ENCODE measurements at places on chromosomes 1 and 21.

DNA sequence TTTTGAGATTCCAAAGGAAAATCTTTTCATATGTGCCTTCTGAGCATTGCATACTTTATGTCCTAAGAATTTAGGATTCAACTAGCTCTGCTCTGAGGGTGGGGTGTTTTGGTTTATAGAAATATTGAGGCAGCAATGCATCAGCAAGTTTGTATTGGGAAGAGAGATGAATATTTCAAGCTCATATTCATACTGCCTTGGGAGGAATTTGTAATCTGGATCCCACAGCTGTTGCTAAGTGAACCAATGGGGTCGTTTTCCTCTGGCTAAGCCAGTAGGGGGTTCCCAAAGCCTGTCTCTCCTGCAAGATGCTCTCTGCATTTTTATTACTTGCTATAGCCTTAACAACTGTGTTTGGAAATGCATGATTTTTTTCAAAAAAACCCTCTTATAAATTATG lies 130.6 kb downstream of the SNX7 start:
- no peak for DNase-seq

DNA sequence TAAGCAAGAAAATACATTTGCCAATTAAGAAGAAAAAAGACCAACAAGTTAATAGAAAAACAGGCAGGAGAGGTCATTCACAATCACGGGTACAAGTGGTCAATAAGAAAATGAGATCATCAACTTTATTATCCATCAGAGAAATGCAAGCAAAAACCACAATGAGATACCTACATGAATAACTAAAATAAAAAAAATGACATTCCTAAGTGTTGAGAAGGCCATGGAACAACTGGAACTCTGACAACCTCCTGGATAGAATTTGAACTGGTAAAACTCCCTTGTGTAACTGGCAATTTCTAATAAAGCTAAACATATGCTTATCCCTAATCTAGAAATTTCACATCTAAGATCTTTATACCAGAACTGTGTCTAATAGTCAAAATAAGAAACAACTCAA lies 135.4 kb upstream of the BACE2 start:
- no peak for DNase-seq

DNA sequence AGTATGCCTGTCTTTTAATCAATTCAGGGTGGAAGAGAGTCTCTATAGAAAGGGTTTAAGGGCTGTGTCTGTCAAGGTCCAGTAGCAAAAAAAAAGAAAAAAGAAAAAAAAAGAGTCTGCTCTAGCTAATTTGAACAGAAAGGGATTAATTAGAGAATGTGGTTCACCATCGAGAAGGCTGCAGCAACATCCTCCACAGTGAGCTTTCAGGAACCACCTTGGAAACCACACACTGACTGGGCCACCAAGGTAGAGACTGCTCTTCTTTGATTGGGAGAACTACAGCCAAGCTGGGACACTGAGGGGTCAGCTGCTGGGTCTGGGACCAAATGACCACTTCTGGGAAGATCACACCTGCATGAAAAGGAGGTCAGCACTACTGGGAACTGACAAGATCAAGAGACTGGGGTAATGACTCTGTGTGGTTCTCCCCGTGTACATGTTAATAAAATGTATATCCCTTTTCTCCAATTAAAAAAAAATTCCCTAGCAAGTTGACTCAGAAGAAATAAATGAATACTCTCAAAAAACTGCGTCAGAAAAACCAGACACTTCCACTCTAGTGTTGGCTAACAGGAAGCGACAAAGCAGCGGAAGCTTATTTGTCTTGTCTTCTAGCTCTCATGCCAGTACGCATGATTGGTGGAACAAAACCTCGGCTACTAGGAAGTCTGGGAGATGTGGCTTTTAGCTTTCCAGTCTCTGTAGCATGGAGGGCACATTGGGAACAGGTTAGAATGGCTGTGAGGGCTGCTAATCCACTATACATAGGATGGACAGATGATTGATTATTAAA lies 60.0 kb upstream of the IVNS1ABP start:
- DNase-seq: no peak

GRCh38 chr1:107997866-107998265 lies 32.9 kb upstream of the VAV3 start:
- no peak for DNase-seq

DNA sequence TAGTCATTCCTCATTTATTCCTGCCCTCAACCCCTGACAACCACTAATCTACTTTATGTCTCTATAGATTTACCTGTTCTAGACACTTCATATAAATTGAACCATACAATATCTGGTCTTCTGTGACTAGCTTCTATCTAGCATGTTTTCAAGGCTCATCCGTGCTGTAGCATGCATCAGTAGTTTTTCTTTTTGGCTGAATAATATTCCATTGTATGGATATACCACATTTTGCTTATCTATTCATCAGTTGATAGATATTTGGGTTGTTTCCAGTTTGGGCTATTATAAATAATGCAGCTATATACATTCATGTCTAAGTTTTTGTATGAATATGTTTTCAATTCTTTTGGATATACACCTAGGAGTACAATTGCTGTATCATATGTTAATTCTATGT lies 101.5 kb downstream of the HFM1 start:
- no peak for DNase-seq

- DNase-seq: no peak
Observed at GRCh38 chr1:192729500-192729899, 79.3 kb upstream of the RGS2 start.

GRCh38 chr1:100377590-100378361 lies 25.5 kb downstream of the CDC14A start:
- no peak for DNase-seq

DNA sequence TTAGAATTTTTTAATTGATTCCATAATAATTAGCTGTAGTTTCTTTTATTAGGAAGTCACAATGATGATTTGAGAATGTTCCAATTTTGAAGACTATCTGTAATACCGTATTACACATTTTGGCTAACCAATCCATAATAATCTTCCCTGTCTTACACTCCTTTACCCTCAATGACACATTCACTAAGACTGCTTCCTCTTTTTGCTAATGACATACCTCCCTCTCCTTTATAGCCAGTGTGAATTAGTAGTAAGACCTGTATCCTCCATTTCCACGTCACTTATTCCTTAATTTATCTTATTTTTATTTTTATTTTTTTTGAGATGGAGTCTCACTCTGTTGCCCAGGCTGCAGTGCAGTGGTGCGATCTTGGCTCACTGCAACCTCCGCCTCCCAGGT lies 10.1 kb downstream of the KDM1A start:
- DNase-seq: no peak

Measured in stimulated activated CD8-positive, alpha-beta memory T cell treated with anti-CD3 and anti-CD28 coated beads, Interleukin-2, amount 100 ng/mL, for 1 hour (primary cell).